ENCODE measurements at places on chromosomes 5 and 9. TPM values are rescaled to one million over a fixed set of nuclear protein-coding genes. Genes with fewer than 3 reads are reported as not detected.

DNA sequence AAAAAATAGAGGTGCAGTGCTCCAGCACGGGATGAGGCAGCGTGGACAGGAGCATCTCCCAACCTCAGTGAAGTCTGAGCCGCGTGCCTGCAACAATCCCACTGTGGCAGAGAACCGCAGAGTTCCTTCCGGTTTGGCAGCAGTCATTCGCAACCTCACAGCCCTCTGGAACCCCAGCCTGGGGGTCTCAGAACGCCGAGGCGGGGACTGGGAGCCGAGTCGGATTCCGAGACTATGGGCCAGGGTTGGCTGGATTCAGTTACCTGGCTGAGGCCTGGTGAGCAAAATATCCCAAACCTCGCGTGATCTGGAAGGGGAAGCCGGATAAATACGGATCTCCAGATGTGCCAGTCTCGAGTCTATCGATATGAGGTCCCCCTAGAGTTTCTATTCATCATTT, 27.0 kb downstream of the CDKN2A start:
- DNase-seq = no peak

DNA sequence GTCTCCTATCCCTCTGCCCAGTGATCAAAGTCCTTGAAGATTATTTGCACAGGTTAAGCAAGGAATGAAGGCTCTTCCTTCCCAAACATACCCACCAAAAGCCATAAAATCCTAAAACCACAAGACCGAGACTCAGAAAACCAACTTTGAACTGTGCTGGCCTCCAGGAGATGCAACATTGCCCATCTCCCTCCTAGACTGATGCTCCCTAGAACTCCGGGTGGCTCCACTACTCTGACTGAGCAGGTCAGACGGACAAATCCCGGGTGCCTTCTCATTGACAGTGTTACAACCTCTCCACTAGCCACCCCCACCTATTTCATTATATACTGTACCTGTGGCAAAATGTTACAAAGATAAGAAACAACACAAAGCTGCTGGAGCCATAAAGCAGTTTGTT, 110.1 kb downstream of the FANCC start:
- DNase-seq = no peak

- DNase-seq = peak; percentile 87
Observed at GRCh38 chr9:130138791-130139190, 33.4 kb upstream of the NCS1 start.

DNA sequence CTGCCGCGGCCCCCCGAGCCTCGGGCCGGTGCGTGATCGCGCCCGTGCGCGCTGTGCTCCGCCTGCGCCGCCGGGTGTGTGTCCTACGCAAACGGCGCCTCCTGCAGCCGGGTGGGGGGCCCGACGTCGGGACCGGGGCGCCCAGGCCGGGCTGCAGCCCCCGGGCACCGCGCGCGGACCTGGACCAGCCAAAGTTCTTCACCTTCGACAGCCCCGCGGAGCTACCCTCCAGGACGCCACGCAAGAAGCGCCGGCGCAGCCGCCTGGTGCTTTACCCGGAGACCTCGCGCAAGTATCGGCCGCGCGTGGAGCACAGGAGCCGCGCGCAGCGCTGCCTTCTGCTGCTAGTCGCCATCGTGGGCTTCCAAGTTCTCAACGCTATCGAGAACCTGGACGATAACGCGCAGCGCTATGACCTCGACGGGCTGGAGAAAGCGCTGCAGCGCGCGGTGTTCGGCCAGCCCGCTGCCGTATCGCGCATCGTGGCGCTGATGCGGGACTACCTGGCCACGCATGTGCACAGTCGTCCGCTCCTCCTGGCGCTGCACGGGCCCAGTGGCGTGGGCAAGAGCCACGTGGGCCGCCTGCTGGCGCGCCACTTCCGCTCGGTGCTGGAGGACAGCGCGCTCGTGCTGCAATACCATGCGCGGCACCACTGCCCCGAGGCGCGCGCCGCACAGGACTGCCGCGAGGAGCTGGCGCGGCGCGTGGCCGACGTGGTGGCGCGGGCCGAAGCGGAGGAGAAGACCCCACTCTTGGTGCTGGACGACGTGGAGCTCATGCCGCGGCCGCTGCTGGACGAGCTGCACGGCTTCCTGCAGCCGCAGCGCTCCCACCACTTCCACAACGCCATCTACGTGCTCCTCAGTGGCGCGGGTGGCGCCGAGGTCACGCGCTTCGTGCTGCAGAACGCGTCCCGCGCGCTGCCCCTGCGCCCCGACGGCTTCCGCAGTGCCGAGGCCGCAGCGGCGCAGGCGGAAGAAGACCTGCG, 1.5 kb downstream of the TOR4A start:
- peak; percentile 18 for DNase-seq

GRCh38 chr5:219991-220390, 1.9 kb downstream of the SDHA start:
- no peak for DNase-seq

GRCh38 chr9:127351182-127352166, 45.5 kb upstream of the SLC2A8 start:
- DNase-seq = no peak

DNA sequence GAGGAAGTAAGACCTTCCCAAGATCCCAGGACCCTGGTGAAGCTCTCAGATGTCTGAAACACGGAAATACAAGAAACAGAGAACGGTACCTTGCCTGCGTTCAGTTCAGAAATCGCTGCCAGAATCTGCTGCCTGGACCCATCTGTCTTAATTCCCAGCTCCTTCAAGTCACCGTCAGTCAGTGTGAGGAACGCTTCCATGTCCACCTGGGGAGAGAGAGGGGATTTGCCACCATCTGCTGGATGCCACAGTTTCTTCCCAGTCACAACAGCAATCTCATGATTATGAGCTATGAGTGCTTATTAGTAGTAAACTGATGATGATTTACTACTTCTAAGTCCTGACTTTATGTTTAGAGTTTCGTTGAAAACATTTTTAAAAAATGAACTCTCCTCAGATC, 36.7 kb upstream of the GABBR2 start:
- no peak for DNase-seq

DNA sequence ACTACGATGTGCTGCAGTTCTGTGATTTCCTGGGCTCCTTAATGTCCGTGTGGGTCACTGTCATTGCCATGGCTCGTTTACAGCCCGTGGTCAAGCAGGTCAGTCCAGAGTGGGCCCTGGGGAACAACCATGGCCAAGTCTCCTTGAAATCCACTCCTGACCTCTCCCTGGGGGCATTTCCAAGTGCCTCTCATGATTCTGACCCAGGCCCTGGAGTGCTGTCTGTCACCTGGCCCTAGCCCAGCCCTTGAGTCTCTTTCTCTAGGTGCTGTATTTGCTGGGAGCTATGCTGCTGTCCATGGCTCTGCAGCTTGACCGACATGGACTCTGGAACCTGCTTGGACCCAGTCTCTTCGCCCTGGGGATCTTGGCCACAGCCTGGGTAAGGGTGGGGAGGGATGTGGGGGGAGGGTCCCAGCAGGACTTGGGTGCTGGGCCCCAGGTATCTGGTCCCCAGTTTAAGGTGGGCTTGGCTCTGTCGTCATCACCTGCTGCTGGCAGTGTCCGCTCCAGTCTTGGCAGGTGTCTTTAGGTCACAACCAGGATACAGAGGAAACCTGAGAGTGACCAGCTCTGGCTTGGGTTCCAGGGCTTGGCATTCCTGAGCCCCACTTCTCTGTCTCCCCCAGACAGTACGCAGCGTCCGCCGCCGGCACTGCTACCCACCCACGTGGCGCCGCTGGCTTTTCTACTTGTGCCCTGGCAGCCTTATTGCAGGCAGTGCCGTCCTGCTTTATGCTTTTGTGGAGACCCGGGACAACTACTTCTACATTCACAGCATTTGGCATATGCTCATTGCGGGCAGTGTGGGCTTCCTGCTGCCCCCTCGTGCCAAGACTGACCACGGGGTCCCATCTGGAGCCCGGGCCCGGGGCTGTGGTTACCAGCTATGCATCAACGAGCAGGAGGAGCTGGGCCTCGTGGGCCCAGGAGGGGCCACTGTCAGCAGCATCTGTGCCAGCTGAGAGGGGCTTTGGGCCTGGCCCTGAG, 17.0 kb downstream of the OR13J1 start:
- DNase-seq = no peak

DNA sequence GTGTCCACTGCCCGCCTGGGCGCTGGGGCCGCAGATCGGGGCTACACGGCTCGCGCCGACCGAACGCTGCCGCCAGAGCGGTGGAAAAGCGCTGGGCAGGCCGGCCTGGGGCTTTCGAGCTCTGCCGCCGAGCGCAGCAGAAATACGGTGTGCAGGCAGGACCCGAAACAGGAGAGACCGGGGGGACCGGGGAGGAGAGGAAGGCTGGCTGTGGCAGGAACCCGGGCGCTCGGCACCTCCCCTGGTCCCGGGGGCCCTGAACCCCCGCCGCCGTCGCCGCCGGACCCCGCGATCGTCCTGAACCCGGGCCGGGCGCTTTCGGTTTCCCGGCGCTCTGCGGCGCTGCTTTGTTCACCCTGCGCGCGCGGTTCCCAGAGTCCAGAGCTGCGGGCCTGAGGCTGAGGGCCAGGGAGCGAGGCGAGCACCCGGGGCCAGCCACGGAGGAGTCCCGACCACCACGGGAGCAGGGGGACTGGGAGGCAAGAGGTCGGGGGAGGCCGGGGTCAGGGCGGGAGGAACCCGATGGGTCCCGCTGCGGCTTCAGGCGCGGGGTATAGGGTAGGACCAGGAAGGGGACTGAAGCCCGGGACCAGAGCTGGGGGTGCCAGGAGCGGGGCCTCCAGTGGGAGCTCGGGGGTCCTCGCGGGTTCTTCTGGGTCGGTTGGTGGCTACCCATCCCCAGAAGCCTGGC, 12.0 kb downstream of the IRX2 start:
- no peak for DNase-seq

DNA sequence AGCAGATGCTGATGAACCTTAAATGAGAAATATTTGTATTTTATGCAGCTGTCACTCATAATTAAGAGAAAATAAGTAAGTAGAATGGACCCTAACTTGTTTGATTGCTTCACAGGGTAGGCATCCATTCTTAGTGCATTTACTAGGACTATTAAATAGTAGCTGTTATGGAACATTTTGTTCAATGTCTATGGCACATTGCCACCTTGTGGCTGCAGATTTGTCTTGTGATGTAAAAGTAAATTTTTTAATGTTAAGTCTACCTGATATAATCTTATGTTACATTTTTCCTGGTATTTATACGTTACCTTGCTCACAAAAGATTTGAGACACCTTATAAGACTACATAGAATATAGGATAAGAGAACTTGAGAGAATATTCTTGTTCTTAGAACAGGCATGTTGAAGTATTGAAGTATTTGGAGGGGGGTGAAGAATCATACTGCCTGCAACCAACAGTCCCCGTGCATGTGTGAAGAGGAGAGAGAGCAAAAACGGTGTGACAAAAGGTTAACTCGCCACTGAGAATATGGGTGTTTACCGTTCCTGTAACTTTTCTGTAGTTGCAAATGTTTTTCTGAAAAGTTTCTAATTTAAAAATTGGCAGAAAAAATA, 161.1 kb downstream of the MAST4 start:
- DNase-seq = peak; percentile 46

- DNase-seq = no peak
Observed at GRCh38 chr5:124468671-124469411, 277.6 kb downstream of the ZNF608 start.

DNA sequence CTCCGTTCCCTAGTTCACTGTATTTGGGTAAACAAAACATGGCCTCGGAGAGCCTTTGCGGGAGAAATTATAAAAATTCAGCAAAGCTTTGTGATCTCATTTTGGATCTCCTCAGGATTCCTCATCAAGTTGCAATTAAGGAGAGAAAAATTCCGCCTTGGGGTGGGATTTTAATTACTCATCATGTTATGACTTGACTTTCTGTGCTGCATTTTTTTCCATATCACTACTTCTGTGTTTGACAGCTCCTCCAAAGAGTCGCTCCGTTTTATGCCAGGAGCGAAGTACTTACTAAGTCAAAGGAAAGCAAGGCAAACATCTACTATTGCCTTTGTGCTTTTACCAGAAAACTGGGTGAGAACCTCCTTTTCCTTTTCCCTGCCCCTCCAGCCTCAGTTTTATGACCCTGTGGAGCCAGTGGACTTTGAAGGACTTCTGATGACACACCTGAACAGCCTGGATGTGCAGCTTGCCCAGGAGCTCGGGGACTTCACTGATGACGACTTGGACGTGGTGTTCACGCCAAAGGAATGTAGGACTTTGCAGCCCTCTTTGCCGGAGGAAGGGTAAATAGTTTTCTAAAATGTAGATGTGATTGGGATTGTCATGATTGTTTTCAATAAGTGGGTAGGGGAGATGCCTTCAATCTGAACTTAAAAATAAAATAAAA, 71.5 kb downstream of the DOCK8 start:
- DNase-seq = no peak

DNA sequence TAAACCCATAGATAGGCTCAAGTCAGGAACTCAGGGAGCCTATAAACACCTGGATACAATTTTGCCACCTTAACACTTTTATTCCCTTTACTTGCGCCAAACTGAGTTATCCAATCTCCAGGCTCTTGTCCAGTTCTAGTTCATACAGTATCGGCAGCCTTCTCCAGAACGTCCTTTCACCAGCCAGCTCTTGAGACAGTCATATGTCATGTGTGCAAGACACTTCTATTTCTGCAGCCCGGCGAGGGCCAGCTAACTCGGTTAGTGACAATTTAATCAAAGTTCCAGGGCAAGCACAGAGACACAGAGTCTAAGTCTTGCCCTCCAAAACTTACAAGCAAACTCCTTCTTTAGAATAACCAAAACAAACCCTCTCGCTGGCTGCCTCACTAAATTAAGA, 12.9 kb downstream of the ABCA1 start:
- no peak for DNase-seq

DNA sequence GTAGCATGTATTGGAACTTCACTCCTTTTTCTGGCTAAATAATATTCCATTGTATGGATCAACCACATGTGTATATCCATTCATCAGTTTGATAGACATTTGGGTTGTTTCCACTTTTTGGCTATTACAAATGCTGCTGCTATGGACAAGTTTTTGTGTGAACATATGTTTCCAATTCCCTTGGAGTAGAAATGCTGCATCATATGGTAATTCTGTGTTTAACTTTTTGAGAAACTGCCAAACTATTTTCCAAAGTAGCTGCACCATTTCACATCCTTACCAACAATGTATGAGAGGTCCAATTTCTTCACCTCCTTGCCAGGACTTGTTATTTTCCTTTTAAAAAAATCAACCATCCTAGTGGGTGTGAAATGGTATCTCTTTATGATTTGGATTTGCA, 8.4 kb downstream of the FRRS1L start:
- no peak for DNase-seq

GRCh38 chr9:89770531-89771174, 165.8 kb downstream of the GADD45G start:
- DNase-seq = no peak

PCDHB4 gene
- 5.0 TPM for polyA plus RNA-seq

LHX3 gene
- not detected for polyA plus RNA-seq

CDC25C gene
- 0.30 TPM for polyA plus RNA-seq

PHF24 gene
- 0.10 TPM for polyA plus RNA-seq

RNF180 gene
- 5.2 TPM for polyA plus RNA-seq
